ENCODE measurements at places on chromosomes 5 and 9. TPM values are rescaled to one million over a fixed set of nuclear protein-coding genes. Genes with fewer than 3 reads are reported as not detected.
A peak's percentile ranks its signal among the peaks of the same experiment; 100 is the strongest.

The HTR1A gene
- total RNA-seq: not detected

The KCNT1 gene
- 0.07 TPM for total RNA-seq

The GNPDA1 gene
- total RNA-seq: 30.3 TPM

The SLC45A2 gene
- not detected for total RNA-seq

The PFN3 gene
- not detected for total RNA-seq

The SHOC1 gene
- not detected for total RNA-seq

The GDA gene
- not detected for total RNA-seq

The HRH2 gene
- total RNA-seq: 14.4 TPM

DNA sequence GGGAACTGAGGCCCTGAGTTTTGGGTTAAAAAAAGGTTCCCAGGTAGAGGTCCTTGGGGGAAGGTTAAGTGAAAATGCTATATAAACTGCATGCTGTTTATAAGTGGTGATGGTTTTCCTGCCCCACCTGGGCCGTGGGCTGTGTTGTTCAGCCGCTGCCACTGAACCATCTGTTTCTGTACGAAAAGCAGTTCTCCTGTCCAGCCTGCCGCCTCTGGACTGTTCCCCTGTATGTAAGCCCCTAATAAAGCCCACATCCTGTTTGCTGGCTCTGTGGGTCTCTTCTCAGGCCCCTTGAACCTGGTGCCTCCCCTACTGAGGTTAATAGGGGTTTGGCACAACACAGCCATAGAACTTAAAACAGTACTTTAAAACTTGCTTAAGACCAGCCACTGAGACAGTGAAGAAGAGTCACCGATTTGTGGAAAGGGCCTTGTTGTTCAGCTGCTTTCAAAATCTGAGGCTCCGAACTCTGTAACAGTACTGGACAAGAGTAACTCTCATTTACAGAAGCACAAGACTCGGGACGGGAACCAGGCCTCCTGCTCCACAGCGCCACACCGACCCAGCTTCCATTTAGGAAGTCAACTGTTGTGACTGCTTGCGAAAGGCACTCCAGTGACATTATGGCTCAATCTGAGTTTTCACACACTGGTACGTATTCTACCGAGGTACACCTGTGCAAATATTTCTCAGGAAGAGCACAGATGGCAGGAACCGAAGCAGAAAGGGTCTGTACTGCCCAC, 192.5 kb downstream of the CDK5RAP2 start:
- no peak overlapping the region for H3K27ac ChIP-seq
- no peaks in the 10 kb centered on the region for H3K4me1 ChIP-seq
- H3K36me3 ChIP-seq: peaks cover 37% of the 10 kb centered on the region
- H3K4me3 ChIP-seq: no peak overlapping the region
- no peaks in the 10 kb centered on the region for H3K27me3 ChIP-seq

DNA sequence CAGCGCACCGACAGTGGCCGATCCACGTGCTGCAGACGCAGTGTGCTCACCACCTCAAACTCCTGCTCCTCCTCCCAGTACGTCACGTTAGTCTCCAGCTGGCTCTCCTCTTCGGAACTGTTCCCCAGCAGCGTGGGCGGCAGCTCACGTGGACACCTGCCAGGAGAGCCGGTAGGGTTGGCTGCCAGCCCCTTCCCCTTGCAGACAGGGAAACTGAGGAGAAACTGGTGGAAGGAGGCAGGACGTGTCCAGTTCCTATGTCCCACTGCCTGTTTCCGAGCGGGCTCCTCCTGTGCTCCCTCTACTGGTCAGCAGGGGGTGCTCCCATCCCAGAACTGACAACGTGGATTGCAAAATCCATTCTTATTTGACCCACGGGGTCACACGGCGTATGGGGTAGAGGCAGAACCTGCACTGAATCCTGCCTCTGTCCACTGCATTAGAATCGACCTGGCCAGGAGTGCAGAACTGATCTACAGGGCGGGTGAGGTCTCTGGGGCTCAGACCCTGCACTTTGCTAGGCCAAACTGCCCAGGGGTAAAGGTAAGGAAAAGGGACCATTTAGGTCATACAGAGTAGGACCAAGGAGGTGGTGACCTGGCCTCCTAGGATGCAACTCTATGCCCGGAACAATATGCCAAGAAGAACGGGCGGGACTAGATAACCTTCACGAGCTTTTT, 25.7 kb downstream of the PDGFRB start:
- H3K27ac ChIP-seq: no peak overlapping the region
- no peaks in the 10 kb centered on the region for H3K36me3 ChIP-seq
- no peak overlapping the region for H3K4me3 ChIP-seq

DNA sequence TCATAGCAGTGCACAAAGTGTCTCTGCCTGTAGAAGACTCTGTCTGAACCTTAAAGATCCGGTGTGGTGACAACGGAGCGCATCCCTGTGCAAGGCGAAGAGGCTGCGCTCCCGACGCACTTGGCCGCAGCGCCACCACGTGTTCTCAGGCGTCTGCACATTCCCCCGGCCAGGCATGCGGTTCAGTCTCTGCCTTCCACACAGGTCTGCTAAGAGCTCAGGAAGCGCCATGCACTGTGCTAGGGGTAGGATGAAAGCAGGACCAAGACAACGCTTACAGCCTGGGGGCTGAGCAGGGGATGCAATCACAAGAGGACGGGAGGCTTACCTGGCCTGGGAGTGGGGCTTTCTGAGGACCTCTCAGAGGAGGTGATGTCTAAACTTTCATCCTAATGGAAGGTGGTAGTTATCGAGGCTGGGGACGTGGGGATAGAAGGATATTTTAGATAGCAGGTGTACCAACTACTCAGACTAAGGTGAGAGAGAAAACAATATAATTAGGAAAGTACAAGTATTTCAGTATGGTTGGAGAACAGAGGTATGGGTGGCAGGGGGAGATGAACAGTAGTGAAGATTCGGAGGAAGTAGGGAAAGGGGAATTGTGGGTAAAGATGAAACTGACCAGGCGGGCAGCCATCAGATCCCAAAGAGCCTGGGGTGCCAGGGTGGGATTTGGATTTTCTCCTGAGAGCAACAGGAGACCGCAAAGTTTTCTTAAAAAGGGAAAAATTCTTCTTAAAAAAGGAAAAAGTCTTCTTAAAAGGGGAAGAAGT, 13.3 kb downstream of the CAPSL start:
- peak overlapping the region; percentile 63 for H3K27ac ChIP-seq
- DNase-seq: peak; percentile 83
- H3K27me3 ChIP-seq: no peaks in the 10 kb centered on the region
- peaks cover 25% of the 10 kb centered on the region for H3K4me1 ChIP-seq

- H3K4me1 ChIP-seq: no peaks in the 10 kb centered on the region
- H3K4me3 ChIP-seq: no peak overlapping the region
- H3K27ac ChIP-seq: no peak overlapping the region
- no peaks in the 10 kb centered on the region for H3K27me3 ChIP-seq
- DNase-seq: no peak
These were observed 19.7 kb upstream of the CPLX2 start for GRCh38 chr5:175851727-175852126.

DNA sequence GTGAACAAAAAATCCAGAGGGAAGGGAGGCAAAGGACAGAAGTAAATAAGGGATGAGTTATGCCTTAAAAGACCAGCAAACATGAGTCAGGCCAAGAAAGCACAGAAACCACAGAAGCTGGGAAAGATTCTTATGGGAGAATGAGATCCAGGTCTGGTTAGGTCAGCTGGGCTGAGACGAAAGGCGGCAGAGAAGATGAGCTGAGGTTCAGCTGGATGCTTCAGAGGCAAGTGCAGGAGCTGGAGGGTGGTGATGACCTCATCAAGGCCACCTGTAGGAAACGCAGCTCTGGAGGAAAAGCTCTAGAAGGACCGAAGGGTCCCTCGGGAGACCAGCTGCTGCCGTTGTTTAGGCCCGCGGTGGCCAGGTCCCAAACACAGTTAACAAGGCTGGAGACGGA, 152.0 kb downstream of the MYO10 start:
- H3K4me1 ChIP-seq: no peaks in the 10 kb centered on the region
- no peak overlapping the region for H3K27ac ChIP-seq
- no peaks in the 10 kb centered on the region for H3K36me3 ChIP-seq
- H3K4me3 ChIP-seq: no peak overlapping the region
- DNase-seq: no peak

DNA sequence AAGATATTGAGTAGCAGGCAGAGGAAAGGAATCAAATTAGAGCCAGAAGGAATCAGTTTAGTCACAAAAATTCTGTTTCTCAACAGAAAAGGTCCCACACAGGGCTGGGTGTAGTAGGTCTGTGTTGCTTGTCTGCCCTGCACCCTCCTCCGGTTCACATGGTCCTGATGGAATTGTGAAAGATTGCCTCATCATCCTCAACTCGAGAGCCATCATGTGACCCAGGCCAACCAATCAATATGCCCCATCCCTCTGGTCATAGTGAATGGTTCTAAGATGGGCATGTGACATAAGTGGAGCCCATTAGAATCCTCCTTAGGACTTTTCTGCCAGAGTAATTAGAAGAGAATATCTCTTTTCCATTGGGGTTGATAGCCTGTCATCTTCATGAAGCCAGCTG, 56.7 kb upstream of the RAD23B start:
- H3K4me1 ChIP-seq: no peaks in the 10 kb centered on the region
- H3K27me3 ChIP-seq: no peaks in the 10 kb centered on the region
- no peak overlapping the region for H3K4me3 ChIP-seq
- no peak overlapping the region for H3K27ac ChIP-seq
- H3K36me3 ChIP-seq: no peaks in the 10 kb centered on the region
- no peak for DNase-seq

DNA sequence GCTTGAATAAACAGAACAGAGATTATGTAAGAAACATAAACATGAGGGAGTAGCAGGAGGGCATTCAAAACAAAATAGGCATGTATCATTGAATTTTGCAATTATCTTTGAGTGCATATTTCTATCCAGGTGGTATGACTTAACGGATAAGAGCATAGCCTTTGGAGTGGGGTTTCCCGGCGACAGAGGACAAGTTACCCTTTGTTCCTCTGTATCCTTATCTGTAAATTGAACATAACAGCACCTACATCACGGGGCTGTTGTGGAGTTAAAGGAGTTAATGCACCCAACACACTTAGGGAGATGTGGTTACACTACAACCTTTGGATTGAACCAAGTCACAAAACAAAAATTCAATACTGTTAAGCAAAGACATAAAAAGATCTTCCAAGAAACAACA, 314.6 kb upstream of the KIF2A start:
- H3K36me3 ChIP-seq: no peaks in the 10 kb centered on the region
- H3K4me1 ChIP-seq: no peaks in the 10 kb centered on the region
- no peak overlapping the region for H3K4me3 ChIP-seq

- H3K27me3 ChIP-seq: no peaks in the 10 kb centered on the region
- H3K36me3 ChIP-seq: no peaks in the 10 kb centered on the region
- no peak overlapping the region for H3K4me3 ChIP-seq
- no peak overlapping the region for H3K27ac ChIP-seq
- no peaks in the 10 kb centered on the region for H3K4me1 ChIP-seq
- DNase-seq: no peak
These were observed 42.5 kb downstream of the TMEM167A start for GRCh38 chr5:83034528-83035207.

DNA sequence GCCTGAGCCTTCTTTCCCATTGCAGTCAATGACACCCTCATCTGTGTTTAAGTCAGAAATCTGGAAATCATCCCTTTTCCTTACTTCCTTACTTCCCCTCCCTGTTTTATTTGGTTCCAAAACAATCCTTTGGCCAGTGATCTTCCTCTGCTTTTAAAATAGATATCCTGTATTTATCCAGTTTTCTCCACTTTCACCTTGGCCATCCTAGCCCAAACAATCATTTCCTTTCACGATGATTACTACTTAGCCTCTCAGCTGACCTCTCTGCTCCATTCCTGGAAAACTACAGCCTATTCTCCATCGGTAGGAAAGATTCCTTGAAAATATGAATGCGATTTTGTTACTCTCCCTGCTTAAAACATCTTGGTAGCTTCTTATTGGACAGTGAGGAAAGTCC, 565.4 kb downstream of the TLR4 start:
- H3K27ac ChIP-seq: no peak overlapping the region
- H3K27me3 ChIP-seq: no peaks in the 10 kb centered on the region
- DNase-seq: no peak
- H3K36me3 ChIP-seq: no peaks in the 10 kb centered on the region
- no peaks in the 10 kb centered on the region for H3K4me1 ChIP-seq
- H3K4me3 ChIP-seq: no peak overlapping the region

DNA sequence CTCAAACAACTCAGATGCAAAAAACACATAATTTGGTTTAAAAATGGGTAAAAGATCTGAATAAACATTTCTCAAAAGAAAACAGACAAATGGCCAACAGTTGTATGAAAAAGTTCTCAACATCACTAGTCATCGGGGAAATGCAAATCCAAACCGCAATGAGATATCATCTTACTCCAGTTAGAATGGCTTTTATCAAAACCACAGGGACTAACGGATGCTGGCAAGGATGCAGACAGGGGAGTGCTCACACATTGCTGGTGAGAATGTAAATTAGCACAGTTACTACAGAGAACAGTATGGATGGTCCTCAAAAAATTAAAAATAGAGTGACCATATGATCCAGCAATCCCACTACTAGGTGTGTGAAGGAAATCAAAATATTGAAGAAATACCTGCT, 589.1 kb upstream of the ADAMTS16 start:
- no peaks in the 10 kb centered on the region for H3K27me3 ChIP-seq
- H3K4me3 ChIP-seq: no peak overlapping the region

GRCh38 chr5:52822437-52822836, 34.7 kb downstream of the ITGA1 start:
- no peaks in the 10 kb centered on the region for H3K27me3 ChIP-seq
- H3K27ac ChIP-seq: no peak overlapping the region
- no peaks in the 10 kb centered on the region for H3K4me1 ChIP-seq
- no peak for DNase-seq
- no peaks in the 10 kb centered on the region for H3K36me3 ChIP-seq

DNA sequence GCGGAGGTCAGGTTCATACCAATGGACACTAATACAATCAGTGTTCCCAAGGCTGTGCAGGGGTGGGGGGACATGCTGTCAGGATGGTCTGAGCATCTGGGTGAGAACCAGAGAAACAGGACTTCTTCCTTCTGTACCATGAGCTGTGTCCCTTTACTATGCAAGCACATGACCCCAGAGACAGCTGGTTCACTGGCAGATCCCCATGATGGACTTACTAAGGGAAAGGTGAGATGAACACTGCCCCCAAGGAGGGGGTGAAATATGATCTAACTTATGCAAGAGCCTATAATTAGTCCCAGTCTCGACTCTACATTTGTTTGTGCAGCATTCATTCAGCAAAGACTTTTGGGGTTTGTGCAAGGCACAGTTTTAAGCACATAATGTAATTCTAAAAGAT, 91.4 kb downstream of the LIFR start:
- no peaks in the 10 kb centered on the region for H3K36me3 ChIP-seq
- H3K27ac ChIP-seq: no peak overlapping the region
- no peak overlapping the region for H3K4me3 ChIP-seq
- H3K27me3 ChIP-seq: peaks cover 63% of the 10 kb centered on the region
- no peaks in the 10 kb centered on the region for H3K4me1 ChIP-seq

- no peaks in the 10 kb centered on the region for H3K36me3 ChIP-seq
- no peak overlapping the region for H3K27ac ChIP-seq
- no peak overlapping the region for H3K4me3 ChIP-seq
- H3K27me3 ChIP-seq: no peaks in the 10 kb centered on the region
- DNase-seq: no peak
- peaks cover 33% of the 10 kb centered on the region for H3K4me1 ChIP-seq
These were observed 12.2 kb downstream of the CXXC5 start for GRCh38 chr5:139660105-139660922.
